ENCODE measurements at places on chromosomes 16 and 17.

DNA sequence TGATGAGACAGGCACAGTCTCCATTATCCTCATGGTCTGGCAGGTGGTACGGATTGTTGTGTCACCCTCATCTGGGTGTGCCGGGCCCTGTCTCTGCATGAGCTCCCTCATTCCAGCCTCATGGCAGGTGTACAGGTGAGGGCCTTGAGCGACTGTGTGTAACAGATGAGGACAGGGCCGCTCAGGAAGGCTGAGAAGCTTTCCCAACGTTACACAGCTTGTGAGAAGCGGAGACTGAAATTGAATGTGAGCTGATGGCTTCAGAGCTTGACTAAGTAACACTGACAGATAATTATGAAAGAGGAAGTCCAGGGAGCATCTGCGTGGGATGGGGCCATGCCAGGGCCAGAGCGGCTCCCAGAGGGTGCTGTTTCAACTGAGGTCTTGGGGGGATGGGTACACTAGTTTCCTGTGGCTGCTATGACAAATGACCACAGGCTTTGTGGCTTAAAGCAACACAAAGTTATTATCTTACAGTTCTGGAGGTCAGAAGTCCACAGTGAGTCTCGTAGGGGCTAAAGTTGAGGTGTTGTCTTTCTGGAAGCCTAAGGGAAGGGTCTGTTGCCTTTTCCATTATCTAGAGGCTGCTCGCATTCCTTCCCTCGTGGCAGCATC, 36.7 kb downstream of the CMIP start:
- DNase-seq, result no peak

DNA sequence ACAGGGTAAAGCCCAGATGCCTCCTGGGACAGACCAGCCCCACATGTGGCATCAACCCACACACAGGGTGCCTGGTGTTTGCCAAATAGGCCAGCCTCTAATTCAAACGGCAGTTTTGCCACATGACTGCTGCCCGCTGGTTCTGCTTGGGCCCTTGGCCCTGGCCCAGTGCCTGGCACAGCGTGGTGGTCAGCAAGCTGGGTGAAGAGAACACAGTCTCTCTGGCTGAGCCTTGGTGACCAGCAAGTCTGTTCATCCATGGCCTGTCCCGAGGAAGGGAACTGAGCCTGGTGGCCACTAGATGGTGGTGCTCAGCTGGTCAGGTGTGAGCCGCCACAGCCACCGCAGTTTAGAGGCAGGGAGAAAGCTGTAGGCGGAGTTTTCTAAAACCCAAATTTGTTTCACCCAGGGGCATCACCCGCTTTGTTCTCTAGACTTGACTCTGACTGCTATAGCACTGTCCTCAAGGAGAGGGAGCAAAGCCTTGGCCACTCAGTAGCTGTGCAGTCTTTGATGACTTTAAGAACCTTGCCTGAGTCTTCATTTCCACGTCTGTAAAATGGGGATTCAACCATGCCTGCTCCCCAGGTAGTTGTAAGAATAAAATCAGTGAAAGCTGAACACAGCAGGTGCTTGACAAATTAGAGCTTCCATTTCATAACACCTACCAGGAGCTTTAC, 4.7 kb upstream of the GFAP start:
- DNase-seq, result peak; percentile 24

DNA sequence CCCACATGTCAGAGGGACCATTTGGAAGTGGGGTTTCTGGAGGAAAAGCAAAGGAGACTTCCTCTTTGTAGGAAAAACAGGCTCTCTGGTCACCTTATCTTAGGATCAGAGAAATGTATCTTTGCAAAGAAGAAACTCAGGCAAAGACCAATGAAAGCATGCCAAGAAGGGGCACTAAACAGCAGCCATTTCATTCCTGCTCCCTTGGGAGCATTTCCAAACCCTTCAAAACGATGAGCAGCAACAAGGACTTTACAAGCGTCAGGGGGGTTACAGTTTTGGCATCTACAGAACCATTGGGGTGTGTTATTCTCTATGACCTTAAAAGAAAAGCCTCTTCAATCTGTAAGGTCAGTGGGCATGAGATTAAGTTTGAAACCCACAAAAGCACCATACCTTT, 122.8 kb downstream of the SMG6 start:
- DNase-seq, result no peak

DNA sequence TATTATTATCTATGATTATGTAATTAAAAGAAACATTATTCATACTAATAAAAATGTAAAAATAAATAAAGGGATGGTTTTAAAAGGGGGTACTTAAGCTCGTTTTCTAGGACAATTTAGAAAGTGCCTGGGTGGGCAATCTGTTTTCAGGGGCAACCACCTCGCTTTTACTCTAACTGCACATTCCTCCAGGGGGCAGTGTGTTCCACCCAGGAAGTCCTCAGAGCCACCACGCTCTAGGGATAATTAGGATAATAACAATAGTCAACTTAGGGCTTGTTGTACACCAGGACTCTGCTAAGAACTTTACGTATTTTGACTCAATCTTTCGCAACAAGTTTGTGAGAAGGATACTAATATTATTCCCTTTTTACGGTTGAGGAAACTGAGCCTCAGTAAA, 396.7 kb upstream of the MAF start:
- no peak for DNase-seq

- DNase-seq, result peak; percentile 40
Observed at GRCh38 chr16:89602273-89602951, 11.0 kb upstream of the DPEP1 start.

DNA sequence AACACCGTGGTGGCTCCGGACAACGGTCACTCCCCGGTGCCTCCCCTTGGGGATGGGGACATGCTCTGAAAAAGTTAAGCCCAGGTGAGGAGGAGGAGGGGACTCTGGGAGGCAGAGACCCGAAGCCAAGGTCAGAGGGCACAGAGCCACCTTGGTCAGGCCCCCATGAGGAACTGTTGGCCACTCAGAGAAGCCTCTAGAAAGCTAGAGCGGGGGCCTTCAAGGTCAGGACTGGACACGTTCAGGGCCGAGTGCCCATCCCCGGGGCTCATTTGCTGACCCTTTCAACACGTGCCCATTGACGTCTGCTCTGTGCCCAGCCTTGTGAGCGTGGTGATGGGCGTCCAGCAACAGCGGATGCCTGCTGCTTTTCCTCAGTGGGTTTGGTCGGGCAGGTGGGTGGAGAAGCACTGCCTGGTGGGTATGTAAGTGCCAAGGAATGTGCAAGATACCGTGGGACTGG, 38.2 kb downstream of the HASPIN start:
- no peak for DNase-seq

GRCh38 chr16:83402160-83402814, 405.5 kb upstream of the HSBP1 start:
- DNase-seq, result no peak

DNA sequence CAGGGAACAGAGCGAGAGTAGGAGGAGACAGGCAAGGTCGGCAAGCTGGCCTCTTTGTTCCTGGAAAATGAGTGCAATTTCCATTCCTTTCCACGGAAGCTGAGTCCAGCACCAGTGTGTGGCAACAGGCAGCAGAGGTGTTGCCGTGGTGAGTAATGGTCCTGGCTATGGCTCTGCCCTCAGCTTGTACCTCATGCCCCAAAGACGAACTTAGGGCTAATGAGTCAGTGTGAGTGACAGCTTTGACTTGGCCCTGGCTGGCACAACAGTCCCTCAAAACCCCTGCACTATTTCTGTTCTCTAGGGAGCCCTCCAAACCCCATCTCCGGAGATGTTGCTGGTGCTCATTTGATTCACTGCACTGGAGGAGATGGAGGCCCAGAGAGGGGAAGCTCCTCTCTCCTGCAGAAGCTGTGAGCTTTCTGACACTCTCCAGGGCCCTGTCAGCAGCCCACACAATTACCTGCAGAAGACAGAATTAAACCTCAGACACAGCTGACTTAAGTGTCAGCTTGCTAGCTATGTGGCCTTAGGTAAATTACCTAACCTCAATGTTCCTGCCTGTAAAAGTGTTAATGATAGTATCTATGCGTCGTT, 129.9 kb downstream of the TMEM132E start:
- DNase-seq, result no peak

GRCh38 chr17:67557052-67557845, 160.5 kb upstream of the NOL11 start:
- DNase-seq, result no peak

GRCh38 chr17:4005296-4006164, 41.3 kb upstream of the ATP2A3 start:
- DNase-seq, result no peak

GRCh38 chr17:9361188-9361955, 214.2 kb downstream of the STX8 start:
- no peak for DNase-seq

GRCh38 chr16:31022544-31023251, 10.7 kb upstream of the STX4 start:
- no peak for DNase-seq

DNA sequence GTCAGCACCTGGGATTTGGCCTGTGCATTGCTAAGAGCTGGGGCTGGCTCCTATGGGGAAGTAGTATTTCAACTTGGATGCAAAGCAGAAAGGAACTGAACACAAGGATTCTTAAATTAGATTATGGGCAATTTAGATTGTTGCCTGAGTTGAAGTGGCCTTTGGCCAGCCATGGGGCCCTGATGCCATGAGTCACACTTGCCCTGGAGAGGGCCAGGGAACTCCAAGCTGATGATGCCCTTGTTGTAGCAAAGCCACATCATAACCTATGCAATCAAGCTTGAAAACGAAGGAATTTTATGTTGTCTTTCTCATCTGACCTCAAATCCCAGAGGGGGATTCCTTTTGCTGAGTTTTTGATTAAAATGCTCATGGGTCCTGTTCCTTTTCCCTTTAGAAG, 3.9 kb upstream of the SPATA32 start:
- no peak for DNase-seq

DNA sequence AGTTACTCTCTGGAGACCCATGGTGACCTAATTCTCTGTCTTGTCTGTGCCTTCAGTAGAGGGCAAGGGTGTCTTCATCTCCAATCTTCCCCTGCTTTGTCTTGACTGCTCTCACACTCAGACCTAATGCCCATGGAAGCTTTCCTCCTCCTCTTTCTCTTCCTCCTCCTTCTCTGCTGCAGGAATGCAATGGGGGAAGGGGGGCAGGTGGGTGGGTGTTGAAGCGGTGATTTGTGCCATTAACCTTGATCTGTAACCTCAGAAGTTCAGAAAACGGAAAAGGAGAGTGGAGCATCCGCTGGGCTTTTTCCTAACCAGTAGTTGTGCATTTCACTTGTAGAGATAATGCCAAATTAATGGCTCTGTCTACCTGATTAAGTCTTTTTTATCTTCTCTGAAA, 172.3 kb upstream of the CDH11 start:
- DNase-seq, result no peak

DNA sequence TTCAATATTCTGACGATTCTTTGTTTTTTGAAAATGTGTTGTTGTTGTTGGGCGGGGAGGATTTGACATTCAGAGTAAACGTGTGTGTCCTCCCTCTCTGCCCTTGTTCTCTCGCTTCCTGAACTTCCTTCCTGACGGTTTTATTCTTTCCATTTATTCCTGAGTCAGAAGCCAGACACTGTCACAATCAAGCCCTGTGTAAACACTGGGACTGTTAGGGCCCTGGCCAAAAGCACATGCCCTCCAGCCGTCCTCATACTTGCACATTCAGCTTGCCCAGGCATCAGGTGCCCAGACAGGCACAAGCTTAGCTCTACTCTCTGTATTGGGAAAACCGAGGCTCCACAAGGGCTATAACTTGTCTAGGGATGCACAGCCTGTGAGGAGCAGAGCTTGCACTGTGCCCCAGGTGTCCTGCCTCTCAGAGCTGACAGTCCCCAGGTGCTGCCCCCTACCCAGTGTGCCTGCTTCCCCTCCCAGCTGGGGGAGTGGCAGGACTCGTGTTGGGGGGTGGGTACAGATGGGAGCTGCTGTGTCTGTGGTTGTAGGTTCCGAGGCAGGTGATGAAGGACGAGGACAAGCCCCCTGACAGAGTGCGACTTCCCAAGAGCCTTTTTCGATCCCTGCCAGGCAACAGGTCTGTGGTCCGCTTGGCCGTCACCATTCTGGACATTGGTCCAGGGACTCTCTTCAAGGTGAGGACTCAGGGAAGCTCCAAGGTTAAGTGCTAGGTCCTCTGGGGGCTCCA, 9.7 kb downstream of the ADGRG3 start:
- no peak for DNase-seq

DNA sequence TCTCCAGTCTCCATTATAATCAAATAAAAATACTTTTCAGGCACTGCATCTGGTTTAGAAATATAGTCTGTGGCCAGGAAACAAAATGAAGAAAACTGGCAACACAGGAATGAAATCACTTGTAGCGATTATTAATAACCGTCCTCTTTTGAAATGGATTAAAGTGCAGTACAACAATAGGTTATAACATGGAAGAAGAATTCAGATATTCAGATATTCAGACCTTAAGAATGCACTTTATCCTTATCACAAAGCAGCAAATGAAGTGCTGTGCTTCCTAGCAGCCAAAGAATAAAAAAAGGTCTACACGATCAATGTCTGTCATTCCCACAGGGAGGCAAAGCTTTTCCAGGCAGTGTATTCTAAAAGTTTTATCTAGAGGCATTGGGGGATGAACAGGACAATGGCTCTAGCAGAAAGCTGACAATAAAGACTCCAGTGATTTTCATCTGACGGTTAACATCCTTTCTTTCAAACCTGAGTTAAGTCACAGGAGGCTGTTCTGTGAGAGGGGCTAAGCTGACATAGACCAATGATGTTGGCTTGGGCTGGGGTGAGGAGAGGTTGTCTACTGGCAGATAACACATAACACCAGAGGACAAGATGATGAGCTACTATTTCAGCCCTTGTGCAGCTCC, 259.2 kb downstream of the SLC39A11 start:
- no peak for DNase-seq

GRCh38 chr16:27284865-27285675, 16.5 kb upstream of the NSMCE1 start:
- no peak for DNase-seq

DNA sequence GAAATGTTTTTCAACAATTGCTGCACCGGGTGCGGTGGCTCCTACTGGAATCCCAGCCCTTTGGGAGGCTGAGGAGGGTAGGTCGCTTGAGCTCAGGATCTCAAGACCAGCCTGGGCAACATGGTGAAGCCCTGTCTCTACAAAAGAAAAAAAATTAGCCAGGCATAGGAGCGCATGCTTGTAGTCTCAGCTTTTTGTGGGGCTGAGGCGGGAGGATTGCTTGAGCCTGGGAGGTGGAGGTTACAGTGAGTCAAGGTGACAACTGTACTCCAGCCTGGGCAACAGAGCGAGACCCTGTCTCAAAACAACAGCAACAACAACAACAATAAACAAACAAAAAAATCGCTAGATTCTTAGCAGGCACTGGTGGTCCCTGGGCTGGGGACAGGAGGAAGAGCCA, 28.5 kb downstream of the IL21R start:
- DNase-seq, result no peak

- no peak for DNase-seq
Observed at GRCh38 chr17:46817151-46817900, 1.2 kb downstream of the WNT3 start.

- no peak for DNase-seq
Observed at GRCh38 chr16:13561291-13562070, 358.5 kb upstream of the ERCC4 start.

GRCh38 chr17:43332230-43332629, 66.6 kb upstream of the ARL4D start:
- DNase-seq, result no peak
